Right forelimb (tissue), 1 donor: ENCODE measurements at places on chromosomes 1 and 21.
A peak's percentile ranks its signal among the peaks of the same experiment; 100 is the strongest.

DNA sequence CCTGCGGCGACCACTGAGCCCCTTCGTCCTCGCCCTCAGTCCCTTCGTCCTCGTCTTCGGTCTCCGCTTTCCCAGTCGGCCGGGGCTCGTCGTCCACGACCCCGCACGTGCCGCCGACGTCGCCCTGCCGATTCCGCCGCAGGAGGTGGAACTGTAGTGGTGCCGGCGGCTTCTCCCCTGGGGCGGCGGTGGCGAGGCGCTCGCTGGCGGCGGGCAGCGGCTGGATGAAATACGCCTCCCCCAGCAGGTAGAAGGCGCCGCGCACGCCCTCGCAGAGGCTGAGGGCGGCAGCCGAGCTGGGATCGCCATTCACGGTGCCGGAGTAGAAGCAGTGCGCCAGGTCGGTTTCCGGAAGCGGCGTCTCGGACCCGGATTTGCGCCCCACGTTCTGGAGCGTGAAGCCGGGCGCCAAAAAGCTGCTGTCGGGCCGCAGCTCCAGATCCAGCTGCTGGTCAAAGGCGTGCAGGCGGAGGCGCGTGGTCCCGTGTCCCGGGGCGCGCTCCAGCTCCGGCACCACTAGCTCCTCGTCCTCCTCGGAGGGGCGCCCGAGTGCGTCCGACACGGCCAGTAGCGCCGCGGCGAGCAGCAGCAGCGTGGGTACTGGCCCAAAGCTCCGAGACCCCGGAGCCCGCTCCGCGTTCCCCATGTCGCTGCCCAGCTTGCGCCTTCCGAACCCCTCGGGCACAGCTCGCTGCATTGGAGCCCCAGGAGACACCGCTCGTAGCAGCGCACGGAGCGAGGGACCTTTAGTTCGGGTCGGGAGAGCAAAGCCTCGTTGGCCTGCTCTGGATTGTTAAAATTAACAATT is 747 bp downstream of the ADAMTS1 start:
- DNase-seq = peak; percentile 80

DNA sequence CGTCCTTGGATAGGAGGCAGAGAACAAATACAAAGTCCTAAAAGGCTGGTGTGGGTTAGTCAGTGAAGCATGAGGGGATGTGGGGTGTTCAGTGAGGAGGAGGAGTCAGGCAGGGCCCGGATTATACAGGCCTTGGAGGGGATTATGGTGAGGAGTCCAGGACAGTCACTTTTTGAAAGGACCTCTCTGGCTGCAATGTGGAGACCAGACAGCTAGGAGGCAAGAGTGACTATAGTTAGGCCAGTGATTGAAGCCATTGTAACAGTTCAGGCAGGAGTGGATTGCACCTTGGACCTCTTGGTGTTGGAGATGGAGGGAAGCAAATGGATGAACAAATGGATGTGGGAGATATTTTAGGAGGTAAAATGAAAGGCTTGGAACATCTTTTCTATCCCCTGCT is 115.8 kb downstream of the C1orf94 start:
- no peak for DNase-seq

DNA sequence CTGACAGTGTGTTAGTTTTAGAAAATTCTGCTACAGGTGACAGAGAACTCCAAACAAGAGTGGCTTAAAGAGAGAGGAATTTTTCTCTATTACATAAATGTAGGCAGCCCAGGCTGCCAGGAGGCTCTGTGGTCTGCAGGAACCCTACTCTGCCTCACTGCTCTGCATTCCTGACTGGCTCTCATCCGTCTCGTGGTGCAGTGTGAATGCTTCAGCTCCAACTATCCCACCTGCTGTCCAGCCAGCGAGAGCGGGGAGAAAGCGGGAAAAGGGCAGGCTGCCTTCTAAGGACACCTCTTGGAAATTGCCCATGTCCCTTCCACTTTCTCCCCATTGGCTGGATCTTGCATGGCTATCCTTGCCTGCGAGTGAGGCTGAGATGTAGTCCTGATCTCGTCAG is 131.3 kb downstream of the PEX14 start:
- DNase-seq = no peak

DNA sequence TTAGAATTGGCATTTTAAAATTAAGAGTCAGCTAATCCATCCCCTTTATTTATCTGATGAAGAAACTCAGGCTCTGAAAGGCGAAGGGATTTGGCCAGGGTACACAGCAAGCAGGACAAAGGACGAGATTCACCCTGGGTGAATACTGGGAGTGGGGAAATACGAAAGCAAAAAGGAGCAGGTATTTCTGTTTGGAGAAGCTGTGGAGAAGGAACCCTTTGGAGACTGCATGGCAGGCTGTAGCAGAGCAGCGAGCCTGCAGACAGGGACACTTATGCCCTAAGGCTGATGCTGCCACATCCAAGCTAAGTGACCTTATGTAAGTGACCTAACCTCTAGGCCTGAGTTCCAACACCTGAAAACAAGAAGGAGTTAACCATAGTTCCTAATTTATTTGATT is 207.2 kb upstream of the C1orf87 start:
- DNase-seq = no peak

DNA sequence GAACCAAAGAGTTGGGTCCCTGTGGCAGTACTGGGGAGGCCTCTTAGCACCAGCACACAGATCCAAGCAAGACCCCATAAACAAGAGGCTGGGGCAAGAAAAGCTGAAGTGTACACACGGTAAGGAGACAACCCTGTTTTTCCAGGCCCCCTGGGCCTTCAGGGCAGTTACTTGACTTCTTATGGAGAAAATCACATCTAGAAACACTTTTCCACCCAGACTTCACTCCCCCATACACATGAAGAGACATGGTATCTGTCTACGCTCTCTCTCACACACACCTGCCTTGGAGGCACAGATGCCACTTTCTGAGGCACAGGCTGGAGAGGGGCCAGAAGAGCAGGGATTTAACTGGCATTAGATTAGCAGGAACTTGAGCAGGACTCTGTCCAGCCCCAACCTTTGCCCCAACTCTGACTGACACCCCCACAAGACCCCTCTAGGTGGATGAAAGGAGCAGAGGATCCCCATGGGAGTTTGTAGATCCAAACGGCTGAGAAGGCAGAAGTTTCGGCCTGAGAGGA is 2.2 kb downstream of the CERS2 start:
- DNase-seq = no peak

DNA sequence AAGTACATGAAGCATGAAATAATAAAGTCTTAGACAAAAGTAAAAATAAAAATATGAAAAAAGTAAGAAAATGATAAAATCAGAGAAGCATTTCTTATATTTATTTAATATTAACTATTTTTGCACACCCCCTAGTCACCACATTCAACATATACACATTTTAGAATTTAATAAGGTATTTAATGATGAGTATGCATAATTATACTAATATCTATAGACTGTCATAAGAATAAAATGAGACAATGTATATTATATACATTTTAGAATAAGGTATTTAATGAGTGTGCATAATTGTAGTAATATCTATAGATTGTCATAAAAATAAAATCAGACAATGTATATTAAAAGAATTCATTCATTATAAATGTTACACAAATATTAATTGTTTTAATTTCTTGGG is 18.9 kb downstream of the PIGK start:
- DNase-seq = no peak

DNA sequence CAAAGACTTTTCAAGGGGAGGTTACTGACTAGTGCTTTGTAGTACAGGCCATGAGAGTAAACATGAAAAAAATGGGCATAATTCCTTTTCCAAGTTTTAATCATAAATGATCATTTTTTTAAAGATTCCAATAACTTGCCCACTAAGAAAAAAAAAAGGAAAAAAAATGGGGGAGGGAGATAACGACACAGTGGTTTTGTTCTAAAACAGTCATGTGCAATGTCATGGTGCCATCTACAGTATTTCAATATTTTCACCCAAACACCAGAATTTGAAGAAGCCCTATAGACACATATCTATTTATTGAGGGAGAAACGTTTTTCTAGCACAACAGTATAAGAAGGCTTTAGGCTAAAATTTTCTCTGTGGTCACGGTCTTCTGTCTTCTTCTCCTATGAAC is 250.2 kb downstream of the LTN1 start:
- no peak for DNase-seq

DNA sequence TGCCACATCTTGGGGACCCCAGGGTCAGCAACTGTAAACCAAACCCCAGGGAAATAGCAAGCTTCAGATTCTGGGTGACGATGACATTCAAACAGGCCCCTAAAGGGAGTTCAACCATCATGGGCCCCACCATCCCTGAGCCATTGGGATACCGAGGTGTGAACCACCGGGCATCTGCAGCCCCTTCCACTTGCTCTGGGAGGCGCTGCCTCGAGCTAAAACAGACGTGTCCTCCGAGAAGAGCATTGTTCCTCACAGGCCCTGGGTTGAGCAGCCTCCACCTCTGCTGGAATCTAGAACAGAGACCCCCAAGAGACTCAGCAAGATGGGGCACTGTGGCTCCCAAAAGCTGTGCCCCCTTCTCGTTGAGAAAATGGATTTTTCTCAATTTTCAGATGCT is 19.0 kb upstream of the EFHD2 start:
- DNase-seq = no peak

GRCh38 chr1:169941982-169942830 is 48.5 kb upstream of the SCYL3 start:
- peak; percentile 42 for DNase-seq

- peak; percentile 57 for DNase-seq
Measured at GRCh38 chr1:184078564-184079249, 27.2 kb downstream of the TSEN15 start.

DNA sequence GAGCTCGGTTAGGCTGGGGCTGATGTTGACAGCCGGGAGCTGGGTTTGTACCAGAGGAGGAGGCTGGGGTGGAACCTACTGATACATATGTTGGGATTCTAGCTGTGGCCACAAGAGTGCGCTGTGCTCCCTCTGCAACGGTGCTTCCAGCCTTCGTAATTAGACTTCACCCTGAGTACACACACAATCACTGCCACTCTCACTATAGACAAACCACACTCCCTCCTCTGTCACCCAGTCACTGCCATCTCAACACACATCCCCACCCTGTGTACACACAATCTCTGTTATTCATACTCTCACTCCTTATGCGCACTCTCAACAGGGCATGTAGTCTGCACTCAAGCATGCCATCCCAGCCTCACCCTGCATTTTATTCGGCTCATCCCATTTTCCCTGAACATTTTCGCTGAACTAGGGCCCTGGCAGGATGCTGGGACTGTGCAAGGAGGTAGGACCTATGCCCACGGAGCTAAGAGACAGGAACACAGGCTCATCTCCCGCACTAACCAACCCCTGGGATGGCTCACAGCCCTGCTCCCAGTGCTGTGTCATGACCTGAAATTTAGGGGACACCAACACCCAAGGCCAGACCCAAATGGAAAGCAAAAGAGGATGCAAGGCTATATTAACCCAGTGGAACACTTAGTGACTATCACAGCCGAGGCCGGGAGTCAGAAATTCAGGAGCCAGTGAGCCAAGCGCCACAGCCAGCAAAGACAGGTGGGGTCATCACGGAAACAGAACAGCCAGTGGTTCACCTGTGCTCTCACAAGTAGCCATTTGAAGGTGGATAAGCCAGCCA is 5.7 kb downstream of the GJB3 start:
- DNase-seq = peak; percentile 70

DNA sequence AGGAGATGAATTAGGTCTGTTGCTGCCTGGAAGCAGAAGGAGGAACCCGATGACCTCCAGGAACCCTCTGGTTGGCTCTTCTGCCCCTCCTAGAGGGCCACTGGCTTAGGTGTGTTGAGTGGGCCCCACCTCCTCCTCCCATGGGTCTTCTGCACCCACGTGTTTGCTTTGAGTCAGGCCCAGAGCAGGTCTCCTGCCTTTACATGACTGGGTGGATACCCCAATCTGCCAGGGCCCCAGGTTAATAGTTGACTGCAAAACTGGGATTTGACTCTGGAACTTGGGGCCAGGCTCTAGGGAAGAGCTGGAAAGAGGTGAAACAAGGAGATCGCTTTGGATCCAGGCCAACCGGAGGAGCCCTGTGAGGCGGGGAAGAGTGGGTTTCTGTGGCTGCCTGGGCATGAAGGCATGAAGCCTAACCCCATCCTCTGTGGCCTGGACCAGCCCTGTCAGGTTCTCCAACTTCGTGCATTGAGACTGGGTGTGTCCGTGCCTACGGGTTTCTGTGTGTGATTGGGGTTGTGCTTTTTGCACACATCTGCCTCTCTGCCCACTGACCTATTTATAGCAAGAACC is 7.8 kb upstream of the LAD1 start:
- DNase-seq = no peak

DNA sequence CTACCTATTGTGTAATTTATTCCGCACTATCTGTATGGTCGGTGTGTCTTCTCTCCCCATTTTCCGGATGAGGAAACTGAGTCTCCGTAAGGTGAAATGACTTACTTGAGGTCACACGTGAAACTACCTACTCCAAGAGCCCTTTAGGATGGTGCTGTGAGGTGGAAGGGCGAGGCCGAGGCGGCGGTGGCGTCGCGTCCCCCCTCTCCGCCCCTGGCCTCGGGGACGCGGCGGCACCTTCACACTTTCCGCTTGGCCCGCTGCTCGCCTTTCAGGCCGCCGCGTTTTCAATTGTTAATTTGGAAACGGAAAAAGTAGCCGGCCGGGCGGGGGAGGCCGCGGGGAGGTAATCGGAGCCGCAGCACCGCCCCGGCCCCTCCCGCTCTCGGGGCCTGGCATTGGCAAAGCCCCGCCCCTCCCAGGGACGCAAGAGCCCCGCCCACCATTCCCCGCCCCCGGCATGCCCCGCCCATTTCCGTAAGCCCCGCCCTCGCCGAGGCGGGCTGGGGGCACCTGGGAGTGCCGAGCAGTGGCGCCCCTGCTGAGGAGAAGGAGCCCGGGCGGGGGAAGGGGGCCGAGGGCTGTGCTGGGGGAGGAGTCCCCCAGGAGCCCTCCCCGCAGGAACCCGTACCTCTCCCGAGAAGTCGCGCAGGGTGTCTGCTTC is 18.6 kb downstream of the KCNQ4 start:
- peak; percentile 86 for DNase-seq

DNA sequence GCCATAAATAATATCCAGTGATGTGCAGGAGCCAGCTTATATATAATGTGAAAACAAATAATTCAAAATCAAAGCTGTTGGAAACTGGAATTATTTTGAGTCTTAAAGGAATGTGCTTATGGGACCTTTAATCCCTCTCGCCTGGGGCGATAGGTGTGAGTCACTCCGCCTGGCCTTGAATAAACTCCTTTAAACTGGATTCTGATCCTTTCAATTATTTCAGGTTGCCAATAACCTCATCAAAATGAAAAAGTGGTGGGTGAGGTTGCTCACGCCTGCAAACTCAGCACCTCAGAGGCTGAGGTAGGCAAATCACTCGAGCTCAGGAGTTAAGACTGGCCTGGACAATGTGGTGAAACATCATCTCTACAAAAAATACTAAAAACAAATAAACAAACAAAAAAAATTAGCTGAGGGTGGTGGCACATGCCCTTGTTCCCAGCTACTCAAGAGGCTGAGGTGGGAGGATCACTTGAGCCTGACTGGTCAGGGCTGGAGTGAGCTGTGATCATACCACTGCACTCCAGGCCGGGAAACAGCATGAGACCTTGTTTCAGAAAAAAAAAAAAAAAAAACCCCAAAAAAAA is 11.4 kb upstream of the SLC2A5 start:
- no peak for DNase-seq

GRCh38 chr1:49408346-49408745 is 615.4 kb downstream of the AGBL4 start:
- DNase-seq = no peak

GRCh38 chr1:5847013-5847659 is 145.1 kb downstream of the NPHP4 start:
- peak; percentile 60 for DNase-seq
